Brain (organoid and tissue), 16 donors: ENCODE measurements at places on chromosomes 7 and 10. TPM values are rescaled to one million over a fixed set of nuclear protein-coding genes. Genes with fewer than 3 reads are reported as not detected.

Gene GTF2IRD1
- 33.6 TPM for polyA plus RNA-seq

Gene EFCAB10
- 0.51 TPM for polyA plus RNA-seq

Gene ACSL5
- 5.0 TPM for polyA plus RNA-seq

Gene DYNC1I1
- 21.6 TPM for polyA plus RNA-seq

Gene TMEM270
- 4.4 TPM for polyA plus RNA-seq

Gene OGDHL
- polyA plus RNA-seq: 35.6 TPM

Gene CRTAC1
- polyA plus RNA-seq: 18.8 TPM

- no peak for DNase-seq
Observed at GRCh38 chr10:69718951-69719350, 82.8 kb upstream of the COL13A1 start.

- no peak for DNase-seq
Observed at GRCh38 chr7:7583731-7584130, 17.0 kb downstream of the MIOS start.

DNA sequence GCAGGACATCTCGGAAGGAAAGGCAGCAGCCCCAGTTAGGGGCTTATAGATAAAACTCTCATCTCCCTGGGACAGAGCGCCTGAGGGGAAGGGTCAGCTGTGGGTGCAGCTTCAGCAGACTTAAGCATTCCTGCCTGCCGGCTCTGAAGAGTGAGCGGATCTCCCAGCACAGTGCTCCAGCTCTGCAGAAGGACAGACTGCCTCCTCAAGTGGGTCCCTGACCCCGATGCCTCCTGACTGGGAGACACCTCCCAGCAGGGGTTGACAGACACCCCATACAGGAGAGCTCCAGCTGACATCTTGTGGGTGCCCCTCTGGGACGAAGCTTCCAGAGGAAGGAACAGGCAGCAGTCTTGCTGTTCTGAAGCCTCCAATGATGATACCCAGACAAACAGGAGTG is 117.1 kb upstream of the POT1 start:
- DNase-seq: no peak

- DNase-seq: no peak
Observed at GRCh38 chr7:143299346-143299745, 11.2 kb downstream of the CASP2 start.

- no peak for DNase-seq
Observed at GRCh38 chr10:21649454-21649872, 115.4 kb downstream of the MLLT10 start.
